ENCODE measurements at places on chromosomes 4 and X.
A peak's percentile ranks its signal among the peaks of the same experiment; 100 is the strongest.

DNA sequence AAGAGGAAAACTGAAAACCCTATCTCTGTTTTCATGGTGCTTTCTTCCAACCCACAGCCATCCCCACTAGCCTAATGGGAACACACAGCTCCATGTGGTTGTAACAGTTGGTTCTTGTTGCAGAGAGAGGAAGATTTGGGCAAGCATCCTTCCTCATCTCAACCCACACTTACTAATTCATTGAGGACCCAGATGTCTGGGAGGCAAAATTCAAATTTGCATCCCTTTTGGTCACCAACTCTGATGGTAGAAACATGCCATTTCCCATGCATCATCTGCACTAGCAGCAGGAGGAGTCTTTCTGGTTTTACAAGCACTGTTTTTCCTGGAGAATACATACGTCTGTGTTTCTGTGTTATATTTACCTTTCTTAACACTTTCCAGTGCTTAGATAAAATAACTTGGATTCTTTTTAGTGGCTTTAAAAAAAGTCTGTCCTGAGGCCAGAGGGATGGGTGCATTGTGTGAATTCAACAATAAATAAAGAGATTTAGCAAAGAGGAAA is 301.0 kb downstream of the KCTD8 start:
- no peak for DNase-seq

DNA sequence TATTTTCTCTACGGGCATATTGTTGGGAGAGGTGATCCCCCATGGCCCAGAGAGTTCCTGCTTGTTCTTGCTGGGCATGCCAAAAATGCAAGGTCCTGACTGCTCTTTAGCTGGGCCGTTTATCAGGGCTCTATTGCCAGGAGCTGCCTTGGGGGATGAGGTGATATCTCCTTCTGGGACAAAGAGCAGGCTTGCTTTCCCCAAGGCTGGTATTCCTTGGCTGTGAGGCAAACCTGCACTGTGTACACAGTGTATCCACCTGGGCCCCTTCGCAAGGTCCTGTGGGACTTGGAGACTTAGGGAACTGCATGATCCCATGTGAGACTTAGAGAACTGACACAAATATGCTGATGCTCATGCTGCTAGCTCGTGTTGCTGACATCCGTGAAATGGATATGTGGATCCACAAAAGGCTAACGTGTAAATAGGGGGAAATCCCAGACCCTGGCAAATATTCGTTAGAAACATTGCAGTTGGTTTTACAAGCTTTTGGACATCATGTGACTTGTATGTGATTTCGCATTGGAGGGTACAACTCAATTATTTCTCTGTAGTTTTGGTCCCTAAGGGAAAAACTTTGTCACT is 24.4 kb upstream of the ZFX start:
- no peak for DNase-seq

- DNase-seq: no peak
These were observed 8.1 kb downstream of the CSAG1 start for GRCh38 chrX:152725409-152725808.

DNA sequence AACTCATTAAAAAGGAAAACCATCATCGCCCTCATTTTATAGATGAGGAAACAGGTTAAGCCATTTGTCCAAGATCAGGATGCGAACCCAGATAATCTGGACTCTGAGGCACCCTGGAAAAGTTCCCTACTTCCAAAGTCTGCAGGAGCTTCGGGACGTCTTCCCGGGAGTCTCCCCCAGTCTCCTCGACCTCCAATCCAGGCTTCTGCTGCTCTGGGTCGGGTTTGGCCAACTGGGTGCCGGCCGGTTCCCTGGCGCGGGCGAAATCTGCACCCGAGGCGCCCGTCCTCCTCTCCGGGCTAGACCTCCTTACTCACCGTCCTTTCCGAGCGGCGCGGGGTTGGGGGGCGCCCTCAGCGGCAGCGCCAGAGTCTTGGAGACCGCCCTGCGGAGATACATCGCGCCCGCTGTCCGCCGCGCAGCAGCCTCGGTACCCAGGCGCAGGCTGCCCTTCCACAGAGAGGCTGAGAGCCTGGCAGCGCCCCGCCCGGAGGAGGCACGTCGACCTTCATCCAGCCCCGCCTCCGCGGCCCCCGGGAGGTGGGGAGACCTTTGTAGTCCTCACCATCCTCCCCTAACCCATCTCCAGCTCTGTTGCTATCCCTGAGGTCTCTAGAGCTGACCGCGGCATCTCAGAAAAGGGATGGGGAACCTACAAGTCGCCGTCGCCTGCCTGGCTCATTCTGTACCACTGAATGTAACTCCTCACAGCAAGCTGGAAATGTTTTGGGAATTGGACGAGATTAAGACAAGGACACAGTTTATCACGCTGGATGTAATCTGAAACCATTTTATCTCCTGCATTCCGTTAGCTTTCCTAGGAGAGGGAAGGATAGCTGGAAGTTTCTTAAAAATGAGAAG is at the start of gene MGARP:
Gene MGARP, minus strand, starts transcription at position 466 of the 861 bp plus-strand sequence. Its CDS starts 67 bp downstream, at position 399.
- DNase-seq: no peak

DNA sequence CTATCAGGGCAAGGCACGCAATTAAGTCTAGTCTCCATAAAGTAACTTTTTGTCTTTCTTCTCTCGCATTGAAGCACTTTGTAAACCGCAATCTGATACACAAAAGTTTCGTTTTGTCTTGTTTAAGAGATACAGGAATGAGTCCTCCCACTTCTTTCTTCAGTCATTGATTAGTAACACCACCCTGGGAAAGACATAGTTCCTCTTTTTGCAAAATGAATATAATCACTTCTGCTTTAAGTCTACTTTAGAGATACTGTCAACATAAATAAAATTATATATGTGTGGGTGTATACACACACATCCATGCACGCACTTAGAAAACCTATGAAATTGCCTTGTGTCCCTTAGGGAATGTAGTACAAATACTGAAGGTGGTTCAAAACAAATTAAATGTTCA is 11.7 kb downstream of the COQ2 start:
- DNase-seq: no peak

GRCh38 chr4:118872181-118872580 is 16.5 kb upstream of the SYNPO2 start:
- DNase-seq: no peak

DNA sequence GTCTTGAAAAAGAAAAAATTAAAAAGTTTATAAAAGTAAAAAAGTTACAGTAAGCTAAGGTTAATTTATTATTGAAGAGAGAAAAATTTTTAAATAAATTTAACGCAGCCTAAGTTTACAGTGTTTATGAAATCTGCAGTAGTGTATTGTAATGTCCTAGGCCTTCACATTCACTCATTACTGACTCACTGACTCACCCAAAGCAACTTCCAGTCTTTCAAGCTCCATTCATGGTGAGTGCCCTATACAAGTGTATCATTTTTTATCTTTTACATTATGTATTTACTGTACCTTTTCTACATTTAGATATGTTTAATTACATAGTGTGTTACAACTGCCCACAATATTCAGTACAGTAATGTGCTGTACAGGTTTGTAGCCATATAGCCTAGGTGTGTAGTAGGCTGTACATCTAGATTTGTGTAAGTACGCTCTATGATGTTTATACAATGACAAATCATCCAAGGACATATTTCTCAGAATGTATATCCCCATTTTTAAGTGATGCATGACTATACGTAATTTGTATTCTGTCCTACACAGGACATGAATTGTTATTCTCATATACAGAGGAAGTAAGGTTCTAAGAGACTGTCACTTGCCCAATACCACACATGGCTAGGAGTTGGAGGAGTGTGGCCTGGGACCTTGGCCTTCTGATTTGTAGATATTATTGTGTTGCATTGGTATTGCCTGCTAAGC is 19.5 kb upstream of the PDCL2 start:
- no peak for DNase-seq

GRCh38 chrX:119655125-119655524 is 37.8 kb downstream of the SEPTIN6 start:
- DNase-seq: no peak

GRCh38 chrX:103533511-103534216 is 14.4 kb upstream of the RAB40A start:
- DNase-seq: peak; percentile 51

DNA sequence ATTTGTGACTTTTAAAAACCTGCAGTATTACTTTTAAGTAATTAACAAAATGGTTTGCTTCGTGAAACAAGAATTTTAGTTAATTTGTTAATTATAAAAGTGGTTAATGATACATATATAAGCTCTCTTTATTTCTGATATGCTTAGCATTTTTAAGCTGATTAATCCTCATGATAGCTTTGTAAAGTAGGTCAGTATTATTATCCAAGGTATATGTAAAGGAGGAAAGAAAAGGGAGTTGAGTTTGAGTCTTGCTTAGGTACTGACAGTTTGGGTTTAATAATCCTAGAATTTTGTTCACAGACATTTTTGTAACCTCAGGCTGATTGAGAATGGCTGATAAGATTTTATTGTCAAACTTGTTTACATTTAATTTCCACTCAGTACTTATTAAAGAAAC is 21.8 kb downstream of the HERC3 start:
- DNase-seq: no peak

GRCh38 chr4:174860588-174860987 is 31.5 kb upstream of the GLRA3 start:
- DNase-seq: no peak

GRCh38 chr4:6319530-6320150 is 50.0 kb downstream of the WFS1 start:
- no peak for DNase-seq

DNA sequence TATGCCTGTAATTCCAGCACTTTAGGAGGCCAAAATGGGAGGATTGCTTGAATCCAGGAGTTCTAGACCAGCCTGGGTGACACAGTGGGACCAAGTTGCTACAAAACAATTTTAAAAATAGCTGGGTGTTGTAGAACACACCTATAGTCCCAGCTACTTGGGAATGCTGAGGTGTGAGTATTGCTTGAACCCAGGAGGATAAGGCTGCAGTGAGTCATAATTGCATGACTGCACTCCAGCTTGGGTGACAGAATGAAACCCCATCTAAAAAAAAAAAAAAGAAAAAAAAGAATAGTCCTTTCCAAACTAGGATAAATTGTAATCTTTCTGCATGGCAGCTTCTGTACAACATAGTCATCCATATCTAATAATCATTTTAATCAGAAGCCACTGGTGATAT is 270.1 kb upstream of the INTU start:
- no peak for DNase-seq

DNA sequence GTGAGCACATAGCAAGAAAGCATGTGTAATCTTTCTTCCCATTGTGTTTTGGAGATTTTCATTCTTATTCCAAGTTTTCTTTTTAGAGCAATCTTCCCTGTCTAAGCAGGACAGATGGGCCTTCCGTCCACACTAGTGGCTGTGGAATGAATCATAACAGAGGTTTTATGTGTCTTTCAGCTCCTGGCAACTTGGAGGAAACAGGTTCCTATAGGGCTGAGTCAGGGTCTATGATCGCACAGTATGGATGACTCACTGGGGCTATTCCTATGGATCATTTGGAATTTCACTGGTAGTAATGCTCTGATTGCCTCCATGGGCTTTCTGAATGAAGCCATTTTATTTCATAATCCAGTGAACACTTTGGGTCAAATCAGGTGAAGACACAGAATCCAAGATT is 51.8 kb upstream of the CBLL2 start:
- DNase-seq: no peak

- DNase-seq: no peak
These were observed 545 bp downstream of the ABCE1 start for GRCh38 chr4:145098675-145099037.

GRCh38 chrX:63361494-63361893 is 10.4 kb upstream of the SPIN4 start:
- no peak for DNase-seq

DNA sequence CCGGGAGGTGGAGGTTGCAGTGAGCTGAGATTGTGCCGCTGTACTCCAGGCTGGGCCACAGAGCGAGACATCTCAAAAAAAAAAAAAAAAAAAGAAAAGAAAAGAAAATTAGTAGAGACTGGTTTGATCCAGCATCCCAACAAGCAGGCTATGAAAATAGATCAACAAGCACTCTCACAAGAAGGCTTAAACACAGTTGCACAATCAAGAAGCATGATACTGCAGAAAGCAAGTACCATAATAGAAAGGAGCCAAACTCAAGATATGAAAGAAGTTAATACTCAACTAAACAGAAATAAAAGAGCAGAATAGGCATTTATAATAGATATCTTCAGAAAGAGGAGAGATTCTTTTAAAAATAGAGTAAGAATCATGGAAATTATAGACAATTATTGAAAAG is 10.6 kb downstream of the TLR6 start:
- no peak for DNase-seq

DNA sequence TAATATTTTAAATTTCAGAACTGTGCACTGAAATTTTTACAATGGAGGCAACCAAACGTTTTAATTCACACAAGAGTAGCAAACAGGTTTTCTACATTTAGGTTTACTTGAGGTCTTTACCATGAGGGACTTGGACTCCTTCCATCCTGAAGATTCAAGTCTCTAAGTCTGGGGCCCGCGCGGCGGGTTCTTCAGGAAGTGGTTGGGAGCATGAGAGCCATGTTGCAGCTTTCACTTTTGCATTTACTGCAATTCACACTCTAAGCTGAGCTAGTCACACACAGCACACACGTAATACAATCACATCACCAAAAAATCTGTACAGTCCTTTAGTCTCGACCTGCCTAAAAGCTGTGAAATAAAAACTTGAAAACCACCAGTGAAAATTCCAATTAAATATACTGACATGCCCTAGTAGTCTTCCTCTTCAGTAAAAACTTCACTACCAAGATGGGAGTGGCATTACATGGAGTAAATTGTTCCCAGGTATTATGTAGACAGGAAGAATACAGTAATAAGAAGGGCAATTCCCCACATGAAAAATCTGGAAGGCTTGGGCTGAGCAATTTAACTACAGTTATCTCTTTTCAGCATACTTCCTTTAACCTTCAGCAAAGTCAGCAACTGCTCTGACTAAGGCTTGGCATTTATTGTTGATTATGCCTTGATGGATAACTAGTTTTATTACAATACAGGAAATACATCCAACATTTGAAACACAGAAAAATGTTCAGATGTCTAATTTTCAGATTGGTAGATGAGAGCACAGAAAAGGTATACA is 571.1 kb upstream of the DIPK2B start:
- peak; percentile 48 for DNase-seq

DNA sequence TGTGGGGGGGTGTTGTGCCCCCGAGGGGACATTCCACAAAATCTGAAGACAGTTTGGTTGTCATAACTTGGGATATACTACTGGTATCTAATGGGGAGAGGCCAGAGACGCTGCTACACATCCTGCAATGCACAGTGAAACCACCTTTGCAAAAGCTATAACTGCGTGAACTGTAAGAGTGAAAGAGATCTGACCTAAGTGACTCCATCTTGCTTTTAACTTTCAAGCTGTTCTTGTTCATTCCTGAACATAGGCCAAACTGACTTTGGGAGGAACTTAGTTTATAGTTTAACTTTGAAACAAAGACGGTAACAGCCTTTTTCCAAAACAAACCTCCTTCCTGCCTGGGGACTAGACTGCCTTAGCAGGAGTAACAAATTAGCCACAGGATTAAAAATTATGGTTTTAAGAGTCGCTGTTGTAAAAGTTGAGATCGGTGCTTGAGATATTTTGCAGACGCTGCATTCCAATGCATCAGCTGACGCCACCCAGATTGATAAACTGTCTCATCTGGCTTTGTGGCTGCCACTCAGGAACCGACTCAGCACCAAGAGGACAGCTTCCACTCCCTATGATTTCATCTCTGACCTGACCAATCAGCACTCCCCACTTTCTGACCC is 70.9 kb downstream of the ATXN3L start:
- no peak for DNase-seq

All from central memory CD8-positive, alpha-beta T cell (primary cell).